Activated CD4-positive, alpha-beta T cell treated with anti-CD3 and anti-CD28 coated beads, Interleukin-2, amount 50 U/mL, for 48 hours (primary cell): ENCODE measurements at places on chromosomes 1 and 21.

DNA sequence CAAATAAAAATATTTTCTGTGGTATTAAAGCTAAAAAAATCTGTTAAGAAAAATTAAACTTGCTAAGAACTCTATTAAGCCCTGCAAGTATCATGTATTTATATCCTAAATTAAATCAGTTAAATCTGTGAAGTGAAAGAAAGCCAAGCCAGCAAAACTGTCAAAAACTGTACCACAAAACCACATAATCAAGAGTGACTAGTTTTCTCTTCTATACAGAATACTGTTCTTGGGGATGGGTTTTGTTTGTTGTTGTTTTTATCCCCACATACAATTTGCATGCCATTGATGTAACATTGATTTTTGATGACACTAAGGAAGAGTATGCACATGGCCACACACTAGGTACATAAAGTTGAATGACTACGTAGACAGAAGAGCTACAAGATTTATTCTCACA is 20.4 kb downstream of the DPH5 start:
- no peak for DNase-seq

DNA sequence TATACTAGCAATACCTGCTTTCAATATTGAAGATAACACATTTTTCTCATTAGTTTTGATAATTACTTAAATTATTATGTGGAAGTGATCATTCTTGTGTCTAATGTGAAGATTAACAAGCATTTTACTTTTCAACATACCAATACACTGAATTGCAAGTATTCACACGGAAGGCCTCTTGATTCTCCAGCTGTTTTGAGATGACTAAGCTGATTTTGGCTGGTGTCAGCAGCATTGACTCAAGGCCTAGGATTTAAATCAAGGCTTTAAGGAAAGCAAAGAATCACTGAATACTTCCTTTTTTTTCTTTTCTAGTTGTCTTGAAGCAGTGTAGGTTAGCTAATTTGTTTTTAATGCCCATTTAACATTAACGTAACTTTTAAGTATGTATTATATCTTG is 373.7 kb downstream of the SRGAP2C start:
- DNase-seq, result no peak

DNA sequence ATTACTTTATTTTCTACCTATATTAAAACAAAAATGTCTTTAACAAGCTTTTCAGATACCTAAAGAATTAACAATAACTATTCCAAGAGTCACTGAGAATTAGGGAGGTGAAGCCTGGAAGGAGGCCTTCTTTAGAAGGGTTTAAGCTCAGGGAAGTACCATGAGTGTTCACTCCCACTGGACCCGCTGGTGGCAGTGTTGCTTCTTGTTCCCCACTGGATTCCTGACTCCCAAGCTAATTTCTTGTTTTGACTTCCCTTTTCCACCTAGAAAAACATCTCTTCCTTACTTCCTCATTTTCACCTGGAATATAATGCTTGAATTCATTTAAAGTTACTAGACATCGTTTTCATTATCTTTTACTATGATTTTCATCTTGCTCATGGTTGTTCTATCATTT is 264.2 kb downstream of the HMCN1 start:
- DNase-seq, result no peak

GRCh38 chr1:1918901-1919303 is at the start of gene TMEM52:
Gene TMEM52 (minus strand): TSS chr1:1919279. CDS start chr1:1919265, 14 bp downstream.
- no peak for DNase-seq

GRCh38 chr1:55413286-55413685 is 198.1 kb upstream of the USP24 start:
- DNase-seq, result no peak

DNA sequence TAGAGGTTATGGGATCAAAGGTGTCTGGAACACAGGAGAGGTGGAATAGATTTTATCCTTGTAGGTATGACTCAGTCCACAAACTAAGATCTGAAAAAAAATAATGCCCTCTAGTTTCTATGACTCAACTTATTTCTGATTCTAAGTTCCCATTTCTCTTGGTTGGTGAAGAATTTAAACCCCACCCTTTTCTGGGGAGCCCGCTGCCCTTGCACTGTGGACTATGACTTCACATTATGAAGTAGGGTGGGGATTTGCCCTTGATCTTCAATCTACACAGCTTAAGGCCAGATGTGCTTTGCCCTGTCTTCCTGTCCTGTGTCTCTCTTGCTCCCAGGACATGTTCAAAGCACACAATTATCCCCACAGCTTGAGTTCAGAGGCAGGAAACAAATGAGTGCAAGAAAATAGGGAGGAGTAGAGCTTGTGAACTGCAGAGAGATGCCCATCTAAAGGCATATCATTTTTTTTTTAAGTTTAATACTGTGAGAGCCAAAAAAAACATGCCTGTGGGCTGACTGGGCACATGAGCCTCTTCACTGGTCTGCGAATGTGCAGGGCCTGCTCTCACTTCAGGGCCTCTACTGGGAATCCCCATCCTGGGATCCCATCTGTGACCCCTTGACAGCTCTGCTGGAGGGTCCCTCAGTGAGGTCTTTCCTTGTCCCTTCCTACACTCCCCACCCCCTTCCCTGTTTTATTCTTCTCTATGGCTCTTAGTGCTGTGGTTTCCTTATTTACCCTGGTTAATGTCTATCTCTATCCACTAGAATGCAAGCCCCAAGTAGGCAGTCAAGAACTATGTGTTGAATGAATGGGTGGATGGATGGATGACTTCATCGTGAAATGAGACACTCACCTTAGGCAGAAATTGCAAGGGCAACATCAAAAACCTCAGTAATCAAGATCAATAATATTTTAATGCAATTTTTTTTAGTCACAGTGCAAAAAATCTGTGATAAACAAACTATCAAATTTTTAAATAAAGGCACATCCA is 61.5 kb downstream of the CD58 start:
- DNase-seq, result peak; percentile 64

DNA sequence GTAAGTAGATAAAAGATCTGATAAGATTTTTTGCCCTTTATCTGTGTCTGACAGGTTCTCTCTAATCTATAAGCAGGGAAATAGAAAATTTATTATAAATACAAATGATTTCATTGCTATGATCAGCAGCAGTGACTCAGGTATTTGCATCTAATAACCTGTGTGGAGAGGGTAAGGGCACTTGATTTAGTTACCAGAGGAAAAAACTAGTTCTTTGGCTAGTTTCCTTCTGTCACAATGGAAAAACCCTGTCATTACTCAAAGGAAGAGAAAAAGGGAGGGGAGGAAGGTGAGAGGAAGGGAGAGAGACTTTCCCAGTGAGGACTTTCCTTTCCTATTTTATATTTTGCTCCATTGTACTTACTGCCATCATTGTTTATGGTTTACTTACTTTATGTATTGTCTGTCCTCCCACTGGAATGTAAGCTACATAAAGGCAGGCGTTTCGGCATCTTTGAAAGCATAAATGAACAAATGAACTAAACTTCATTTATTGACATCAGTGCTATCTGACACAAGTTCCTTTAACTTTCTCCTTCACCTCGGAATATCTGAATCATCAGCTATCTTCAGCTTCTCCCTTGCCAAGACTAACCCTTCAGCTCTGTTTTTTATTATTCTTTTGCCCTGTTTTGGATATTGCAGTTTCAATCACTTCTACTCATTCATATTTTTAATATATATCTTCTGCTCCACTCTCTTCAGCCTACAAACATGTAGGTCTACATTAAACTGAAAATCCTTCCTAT is 34.9 kb downstream of the WDR3 start:
- no peak for DNase-seq

GRCh38 chr1:2194319-2194897 is at the start of gene FAAP20:
Gene FAAP20 (minus strand): TSS chr1:2194772. CDS start chr1:2194749, 23 bp downstream.
- peak; percentile 74 for DNase-seq

GRCh38 chr1:6953907-6954364 is 168.7 kb downstream of the CAMTA1 start:
- no peak for DNase-seq

DNA sequence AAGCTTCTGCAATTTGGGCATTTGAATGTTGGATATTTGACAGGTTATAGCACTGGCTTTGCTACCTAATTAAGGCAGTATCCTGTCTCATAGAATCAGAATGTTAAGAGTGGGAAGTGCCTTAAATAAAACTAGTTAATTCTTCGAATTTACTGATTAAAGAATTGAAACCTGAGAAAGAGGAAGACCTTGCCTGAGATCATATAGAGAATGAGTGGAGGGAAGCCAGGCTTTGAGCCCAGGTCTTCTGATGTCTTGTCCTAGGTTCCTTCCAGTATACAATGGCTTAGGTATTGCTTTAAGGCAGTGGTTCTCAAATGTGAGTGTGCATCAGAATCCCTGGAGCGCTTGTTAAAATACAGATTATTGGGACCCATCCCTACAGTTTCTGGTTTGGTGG is 20.9 kb upstream of the SH3BGRL3 start:
- no peak for DNase-seq

DNA sequence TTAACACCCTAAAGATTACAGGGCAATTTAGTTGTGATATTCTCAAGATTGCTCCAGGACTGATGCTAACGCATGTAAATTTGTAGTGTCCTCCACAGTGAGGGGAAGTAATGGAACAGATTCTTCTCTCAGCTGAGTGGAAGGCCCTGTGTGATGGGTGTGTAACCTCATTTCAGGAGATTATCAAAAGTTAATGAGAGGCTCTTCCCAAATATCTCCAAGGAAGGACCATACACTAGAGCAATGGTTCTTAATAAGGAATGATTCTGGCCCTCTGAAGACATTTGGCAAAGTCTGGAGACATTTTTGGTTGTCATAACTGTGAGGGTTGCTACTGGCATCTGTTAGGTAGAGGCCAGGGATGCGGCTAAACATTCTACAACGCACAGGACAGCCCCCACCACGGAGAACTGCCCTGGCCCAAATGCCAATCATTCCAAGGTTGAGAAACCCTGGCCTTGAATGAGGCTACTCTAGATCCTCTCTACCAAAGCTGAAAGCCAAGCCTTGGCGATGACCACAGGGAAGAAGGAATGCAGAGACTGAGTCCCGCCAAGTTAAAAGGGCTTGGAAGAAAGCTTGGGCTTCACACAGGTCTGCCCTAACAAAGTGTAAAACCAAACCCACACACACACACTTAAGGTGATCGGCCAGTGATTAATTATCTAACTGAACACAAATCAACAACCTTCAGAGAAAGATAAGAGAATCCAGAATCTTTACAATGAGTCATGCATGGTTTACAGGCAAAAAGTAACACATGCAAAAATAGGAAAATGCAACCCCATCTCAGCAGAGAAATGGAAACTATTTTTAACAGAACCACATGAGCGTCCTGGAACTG is 135.8 kb downstream of the SYF2 start:
- DNase-seq, result no peak

DNA sequence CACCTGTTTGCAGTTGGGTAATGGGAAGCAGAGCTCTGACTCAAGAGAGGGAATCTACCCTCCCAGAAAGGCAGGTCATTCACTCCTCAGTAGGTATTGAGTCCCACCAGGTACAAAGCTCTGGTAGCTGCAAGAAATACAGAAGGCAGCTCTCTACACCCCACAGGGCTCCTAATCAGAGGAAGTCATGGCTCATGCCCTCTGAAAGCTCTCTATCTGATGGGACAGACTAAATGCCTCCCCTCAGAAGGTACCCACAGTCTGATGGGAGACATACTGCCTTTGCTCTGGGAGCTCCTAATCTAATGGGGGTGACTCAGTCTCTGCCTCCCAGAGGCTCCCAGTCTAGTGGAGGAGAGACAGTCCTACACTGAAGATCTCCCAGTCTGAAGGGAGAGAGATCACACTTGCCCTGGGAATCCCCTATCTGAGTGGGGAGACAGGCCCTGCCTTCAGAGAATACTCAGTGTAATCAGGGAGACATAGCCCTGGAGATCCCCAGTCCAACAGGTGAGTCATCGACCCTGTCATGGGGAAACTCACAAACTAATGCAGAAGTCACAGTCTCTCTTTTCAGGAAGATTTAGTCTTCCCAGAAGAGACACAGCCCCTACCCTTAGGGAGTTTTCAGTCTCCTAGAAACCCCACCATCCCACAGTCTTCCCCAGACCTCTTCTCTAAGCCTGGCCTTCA is 23.7 kb downstream of the CAMK1G start:
- peak; percentile 56 for DNase-seq

GRCh38 chr1:30658014-30658336 is 65.4 kb downstream of the MATN1 start:
- DNase-seq, result no peak

DNA sequence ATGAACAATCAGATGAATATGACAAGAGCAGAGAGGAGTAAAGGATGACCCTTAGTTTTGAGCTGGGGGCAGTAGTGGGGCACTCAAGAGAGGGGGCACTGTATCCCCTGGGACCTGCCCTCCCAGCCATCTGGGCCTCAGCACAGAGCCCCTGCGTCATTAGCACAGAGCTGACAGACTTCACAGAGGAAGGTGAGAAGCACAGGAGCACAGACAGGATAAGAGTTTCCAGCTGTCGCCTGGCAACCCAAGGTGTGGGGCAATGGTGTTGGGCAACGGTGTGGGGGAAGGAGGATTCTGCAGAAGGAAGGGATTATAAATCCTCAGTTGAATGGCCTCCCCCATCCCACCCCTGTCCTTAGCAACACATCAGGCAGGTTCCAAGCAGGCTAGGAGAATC is 30.2 kb downstream of the RAB3B start:
- no peak for DNase-seq

- peak; percentile 15 for DNase-seq
These were observed 177.7 kb downstream of the KIF26B start for GRCh38 chr1:245332513-245332912.

DNA sequence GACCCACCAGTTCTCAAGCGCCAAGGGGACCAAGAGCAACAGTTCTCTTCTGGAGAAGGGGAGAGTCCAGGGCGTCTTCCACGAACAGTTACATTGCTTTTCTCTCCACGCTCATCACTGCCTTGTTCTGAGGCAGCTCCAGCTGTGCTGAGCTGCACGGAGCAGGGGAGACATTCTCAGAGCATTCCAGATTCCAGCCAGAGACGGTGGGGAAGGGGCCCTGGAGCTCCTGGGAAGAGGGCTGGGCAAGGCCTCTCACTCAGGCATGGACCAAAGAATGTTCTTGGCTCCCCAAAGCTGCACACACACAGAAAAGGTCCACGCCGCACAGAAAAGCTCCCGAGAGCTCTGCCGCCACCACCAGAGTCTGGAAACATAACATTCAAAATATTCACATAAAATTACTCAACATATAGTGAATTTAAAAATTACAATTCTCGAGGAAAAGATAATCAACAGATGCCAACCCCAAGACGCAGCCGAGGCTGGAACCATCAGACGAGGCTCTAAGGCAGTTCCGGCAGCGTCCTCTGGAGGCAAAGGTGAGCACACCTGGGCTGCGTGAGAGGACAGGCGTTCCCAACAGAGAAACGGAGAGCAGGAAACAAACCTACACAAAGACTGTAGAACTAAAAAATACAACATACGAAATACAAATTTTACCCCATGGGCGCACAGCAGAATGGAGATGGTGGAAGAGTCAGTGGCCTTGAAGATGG is 40.5 kb downstream of the UBE2G2 start:
- peak; percentile 28 for DNase-seq
